NCI-H69 (cell line): ENCODE measurements at places on chromosomes 3 and 15.

GRCh38 chr3:41920406-41920965, 41.4 kb downstream of the ULK4 start:
- no peak for DNase-seq

DNA sequence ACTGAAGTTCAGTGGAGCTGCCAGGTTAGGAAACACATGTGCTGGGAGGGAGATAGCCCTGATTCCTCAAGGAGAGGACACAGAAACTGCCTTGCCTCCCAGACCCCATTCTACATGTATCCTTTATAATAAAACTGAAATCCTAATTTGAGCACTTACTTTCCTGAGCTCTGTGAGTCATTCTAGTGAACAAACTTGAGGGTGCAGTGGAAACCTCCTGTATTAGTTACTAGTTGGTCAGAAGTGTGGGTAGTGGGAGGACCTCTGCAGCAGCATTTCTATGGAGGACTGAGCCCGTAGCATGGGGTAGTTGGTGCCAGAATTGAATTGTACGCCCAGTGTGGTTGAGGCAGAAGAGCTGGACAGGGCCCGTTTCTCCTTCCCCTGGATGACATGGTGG, 23.9 kb downstream of the ATP1B3 start:
- no peak for DNase-seq

GRCh38 chr15:78421238-78421965, 16.6 kb upstream of the IREB2 start:
- no peak for DNase-seq

GRCh38 chr3:196292286-196292923, 4.9 kb upstream of the PCYT1A start:
- no peak for DNase-seq

- no peak for DNase-seq
Measured at GRCh38 chr3:186260726-186261125, 101.3 kb downstream of the DGKG start.

DNA sequence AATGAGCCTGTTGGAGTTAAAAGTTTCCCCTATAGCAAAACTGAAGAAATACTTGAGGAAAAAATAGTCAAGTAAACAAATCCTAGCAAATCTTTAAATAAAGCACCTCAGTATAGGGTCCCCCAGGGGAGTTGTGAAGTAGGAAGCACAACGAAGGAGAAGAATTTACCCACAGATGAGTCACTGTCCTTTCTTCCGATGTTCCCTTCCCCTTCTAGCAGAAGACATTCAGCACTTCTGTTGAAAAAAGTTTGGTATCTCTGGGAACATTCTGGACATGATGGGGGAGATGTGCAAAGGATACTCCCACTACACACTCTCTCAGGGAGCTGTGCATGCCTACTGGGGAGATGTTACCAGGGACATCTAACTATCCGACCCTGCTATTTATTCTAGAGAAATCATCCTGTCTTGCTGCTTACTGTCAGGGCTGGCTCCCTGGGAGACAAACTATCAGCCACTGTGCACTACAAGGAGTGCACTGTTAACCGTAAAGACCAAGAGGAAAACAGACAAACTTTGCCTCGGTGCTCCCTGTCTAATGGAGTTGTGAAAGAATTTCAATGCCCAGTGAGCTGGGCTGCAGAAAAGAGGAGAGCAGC, 93.8 kb downstream of the RFTN1 start:
- DNase-seq = no peak

DNA sequence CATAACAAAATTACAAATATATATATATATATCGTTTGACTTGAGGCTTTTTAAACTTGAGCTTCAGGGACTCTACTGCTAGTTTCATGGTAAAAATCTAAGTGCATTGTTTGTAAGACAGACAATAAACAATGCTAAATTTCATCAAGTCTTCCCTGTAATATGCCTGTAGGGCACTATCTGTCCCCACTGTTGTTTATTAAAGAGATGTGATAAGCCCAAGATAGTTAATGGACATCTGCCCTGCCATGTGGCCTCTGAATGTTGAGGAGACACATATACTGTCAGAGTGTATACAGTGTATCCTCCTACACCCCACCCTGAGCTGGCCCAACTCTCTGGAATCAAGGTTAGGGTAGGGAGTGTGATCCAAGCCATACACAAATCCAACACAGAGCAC, 15.1 kb upstream of the EIF1B start:
- DNase-seq = no peak

- no peak for DNase-seq
Measured at GRCh38 chr3:155370198-155370597, 76.7 kb upstream of the STRIT1 start.

GRCh38 chr3:86737517-86737916, 253.4 kb downstream of the VGLL3 start:
- DNase-seq = no peak

- no peak for DNase-seq
Measured at GRCh38 chr3:45746165-45746776, 50.1 kb downstream of the SLC6A20 start.

DNA sequence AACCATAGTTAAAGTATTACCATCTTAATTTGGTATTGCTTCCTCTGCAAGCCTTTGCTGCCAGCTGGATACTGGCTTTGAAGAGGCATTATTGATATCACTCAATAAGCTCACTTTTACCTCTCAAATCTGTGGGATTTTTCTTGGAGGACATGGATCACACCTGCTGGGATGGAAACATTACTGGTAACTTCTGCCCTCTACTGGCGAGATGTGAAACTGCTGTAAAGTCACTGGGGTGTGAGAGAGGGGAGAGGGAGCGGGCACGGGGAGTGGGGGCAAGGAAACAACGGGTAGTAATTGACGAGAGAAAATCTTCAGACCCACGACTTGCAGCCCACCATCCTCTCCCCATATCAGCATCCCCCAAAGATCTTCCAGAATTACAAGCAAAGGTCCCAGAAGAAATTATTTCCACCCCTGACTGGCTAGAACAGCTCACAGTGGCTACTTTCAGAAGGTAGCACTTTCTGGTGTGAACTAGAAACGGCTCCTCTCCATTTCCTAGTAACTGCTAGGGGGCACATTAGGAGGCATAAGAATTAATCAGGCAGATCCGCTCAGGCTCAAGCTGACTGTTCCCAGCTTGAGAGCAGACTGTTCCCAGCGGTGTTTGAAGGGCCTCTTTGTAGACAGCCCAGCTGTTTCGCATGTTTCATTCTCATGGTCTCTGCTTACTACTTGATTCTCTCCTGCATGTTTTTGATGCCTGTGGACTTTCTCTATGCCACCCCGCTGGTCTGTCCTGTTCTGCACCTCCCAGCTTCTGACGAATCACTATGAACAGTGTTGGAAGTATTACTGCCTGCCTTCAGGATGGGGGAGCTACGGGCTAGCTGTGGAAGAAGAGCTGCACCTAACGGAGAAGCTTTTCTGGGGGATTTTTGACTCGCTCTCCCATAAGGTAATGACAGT, 230.4 kb upstream of the CHRM5 start:
- DNase-seq = peak; percentile 68

DNA sequence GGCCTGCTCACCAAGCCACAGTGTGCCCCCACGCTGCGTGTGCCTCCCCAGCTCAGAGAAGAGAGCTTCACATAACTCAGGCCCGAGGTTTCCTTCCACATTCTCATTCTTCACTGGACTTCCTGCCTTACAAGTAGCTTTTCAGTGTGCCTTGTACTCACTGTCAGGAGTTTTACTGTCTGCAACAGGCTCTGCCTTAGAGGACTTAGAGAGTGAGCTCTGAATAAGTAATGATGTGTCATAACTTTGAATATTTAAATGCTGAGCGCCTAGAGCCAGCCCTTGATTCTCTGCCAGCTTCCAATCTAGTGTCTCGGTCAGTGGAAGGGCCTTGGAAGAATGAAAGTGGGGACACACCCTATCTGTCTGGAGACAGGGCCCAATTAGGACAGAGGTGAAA, 41.8 kb downstream of the ITGB5 start:
- DNase-seq = no peak

DNA sequence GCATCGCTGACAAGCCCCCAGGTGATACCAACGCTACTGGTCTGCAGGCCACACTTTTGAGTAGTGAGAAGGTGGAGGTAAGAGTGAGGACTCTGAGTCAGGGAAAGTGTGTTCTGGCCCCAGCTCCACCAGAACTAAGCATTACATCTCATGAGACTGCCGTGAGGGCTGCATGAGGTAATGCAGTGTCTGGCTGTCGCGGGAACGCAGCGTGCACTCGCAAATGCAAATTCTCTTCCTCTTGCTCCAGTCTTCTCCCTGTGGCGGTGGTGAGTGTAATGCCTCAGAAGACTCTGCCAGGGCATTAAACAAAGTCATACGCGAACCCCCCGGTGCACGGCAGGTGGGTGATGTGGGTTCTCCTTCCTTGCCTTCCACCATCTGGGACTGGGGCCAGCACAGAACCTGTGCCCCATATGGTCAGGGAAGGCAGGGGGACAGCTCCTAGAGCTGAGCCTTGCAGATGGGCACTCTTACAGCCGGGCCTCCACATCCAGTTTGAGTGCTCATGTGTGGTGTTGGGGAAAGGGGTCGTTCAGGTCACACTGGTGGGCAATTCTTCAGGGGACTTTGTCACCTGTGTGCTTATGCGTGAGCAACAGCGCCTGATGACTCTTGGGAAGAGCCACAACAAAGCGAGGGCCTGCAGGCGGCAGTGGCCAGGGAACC, 175.8 kb downstream of the XXYLT1 start:
- DNase-seq = peak; percentile 42

- DNase-seq = no peak
Measured at GRCh38 chr3:121660356-121661171, at the start of gene HCLS1. HCLS1 (minus strand) TSS chr3:121660903; CDS start chr3:121658347, 2,556 bp downstream.

DNA sequence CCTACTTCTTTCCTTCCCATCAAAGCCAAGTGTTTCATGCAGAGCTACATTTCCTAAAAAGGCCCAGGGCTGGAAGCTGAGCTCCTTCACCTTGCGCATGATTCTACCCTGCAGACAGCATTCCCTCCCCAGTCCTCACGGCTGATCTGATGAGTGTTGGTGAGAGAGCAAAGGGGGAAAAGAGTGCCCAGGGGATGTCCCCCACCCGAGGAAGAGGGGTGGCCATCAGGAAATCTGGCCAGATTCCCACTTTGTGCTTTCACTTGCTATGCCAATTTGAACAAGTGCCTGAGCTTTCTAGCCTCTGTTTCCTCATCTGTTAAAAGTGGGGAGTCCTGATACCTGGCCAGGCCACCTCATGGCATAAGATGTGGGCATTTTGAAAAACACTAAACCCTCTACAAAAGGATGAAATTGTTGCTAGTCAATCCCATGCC, 231.0 kb upstream of the TLE3 start:
- DNase-seq = no peak

DNA sequence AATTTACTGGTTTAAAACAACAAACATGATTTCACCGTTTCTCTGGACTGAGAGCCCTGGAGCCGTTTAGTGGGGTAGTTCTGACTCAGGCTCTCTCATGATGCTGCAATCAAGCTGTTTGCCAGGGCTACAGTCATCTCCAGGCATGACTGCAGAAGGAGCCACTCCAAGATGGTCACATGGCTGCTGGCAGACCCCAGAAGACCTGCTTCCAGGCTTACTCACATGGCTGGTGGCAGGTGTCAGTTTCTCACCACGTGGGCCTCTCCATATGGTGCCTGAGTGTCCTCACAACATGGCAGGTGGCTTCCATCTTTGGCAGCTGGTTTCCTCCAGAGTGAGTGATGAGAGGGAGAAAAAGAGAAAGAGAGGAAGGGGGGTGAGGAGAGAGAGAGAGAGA, 378.3 kb upstream of the RGMA start:
- peak; percentile 5 for DNase-seq

- no peak for DNase-seq
Measured at GRCh38 chr3:107206945-107207344, 170.3 kb upstream of the CCDC54 start.

DNA sequence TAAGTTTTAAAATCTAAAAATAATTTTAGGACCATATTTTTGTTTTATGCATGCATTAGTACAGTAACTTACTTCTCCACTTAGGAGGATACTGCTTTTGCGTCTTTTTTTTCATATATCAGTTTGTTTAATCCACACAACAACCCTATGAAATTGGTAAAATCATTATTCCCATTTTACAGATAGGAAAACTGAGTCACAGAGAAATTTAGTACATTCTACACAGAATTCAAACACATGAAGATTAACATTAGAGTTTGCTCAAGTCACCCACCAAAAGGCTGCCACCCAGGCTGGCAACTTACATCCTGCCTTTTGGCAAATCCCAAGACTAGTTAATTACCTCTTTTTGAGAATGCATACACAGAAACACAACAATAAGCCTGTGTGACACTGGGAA, 28.7 kb downstream of the TNIK start:
- no peak for DNase-seq

DNA sequence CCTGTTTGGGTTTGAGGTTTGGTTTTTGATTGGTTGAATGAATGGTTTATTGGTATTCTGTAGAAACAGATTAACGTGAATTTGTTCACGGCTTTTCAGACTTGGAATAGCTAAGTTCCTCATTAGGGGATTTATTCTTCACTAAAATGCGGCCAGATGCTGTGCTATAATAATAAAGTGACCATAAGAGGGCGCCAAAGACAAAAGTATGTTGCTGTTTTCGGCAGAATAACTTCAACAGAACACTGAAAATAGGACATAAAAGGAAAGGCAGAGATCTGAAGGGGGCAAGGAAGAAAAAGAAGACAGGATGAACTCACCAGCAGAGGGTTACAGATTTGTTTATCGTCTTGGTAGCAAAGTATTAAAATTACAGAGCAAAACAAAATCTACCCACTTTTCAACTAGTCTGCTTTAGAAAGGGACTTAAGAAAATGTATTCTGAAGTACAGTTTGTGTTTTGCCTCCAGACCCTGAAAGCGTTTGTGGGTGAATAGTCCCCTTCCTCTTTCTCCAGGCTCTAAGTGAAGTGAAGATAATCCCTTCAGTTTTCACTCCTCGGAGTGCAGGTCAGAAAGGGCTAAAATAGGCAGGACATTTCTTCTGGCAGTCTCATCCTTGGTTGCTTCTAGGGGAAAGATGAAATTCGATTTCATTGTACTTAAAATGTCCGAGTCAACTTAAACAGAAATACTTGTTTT, 147.6 kb downstream of the IL20RB start:
- peak; percentile 54 for DNase-seq

GRCh38 chr15:85525755-85526154, 145.4 kb downstream of the AKAP13 start:
- no peak for DNase-seq

DNA sequence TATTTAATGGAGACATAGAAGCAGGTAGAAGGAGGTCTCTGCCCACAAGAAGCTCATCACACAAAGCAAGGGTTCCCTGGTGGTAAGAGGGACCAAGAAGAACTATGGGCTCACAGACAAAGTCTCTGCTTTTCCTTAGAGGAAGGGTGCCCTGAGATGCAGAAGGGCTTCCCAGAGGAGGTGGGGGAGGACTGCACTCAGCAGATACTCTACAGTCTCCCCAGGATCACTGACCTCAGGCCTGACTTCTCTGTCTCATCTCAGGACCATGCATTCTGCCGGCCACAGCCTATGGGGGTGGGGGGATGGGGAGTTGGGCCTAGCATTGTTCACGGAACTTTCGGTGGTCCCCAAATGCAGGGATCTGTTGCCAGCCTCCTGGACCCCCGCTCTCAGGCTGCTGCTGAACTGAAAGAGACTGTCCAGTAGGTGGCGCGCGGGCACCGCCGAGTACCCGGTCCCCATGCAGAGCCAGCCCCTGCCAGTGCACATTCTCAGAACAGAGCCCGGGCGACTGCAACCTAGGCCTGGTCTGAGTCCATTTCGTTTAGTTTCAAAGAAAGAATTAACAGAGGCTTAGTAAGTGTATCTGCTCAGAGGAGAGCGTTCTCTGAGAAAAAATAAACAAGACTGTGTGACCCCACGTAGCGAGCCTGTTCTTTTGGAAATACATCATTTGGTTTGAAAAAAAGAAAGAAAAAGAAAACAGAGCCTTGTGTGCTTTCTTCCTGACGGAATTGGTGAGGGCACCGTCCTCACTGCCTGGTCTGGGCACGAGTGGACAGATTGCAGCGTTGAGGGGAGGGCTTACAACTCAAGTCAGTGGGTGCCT, 74.1 kb downstream of the LRTM1 start:
- DNase-seq = peak; percentile 66

GRCh38 chr3:11392014-11392859, 120.0 kb downstream of the ATG7 start:
- peak; percentile 19 for DNase-seq
